ENCODE measurements at places on chromosomes 4 and X.

DNA sequence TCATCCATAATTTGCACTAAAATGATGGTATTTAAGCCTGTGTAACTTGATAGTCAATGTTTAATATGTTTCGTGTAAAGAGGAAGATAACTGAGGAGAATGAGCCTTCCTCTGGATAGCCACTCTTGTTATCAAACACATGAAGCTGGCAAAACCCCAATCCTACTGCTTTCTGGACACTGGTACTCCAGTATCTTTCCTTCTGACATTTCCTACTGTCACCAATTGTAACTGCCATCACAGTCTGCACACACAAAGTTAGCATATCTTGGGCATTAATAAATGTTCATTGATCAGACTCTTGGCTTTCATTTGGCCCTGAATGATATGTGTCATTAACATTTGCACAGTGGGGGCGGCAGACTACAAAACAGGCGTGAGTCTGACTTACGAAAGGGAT lies 419.1 kb downstream of the TMA16 start:
- DNase-seq = no peak

DNA sequence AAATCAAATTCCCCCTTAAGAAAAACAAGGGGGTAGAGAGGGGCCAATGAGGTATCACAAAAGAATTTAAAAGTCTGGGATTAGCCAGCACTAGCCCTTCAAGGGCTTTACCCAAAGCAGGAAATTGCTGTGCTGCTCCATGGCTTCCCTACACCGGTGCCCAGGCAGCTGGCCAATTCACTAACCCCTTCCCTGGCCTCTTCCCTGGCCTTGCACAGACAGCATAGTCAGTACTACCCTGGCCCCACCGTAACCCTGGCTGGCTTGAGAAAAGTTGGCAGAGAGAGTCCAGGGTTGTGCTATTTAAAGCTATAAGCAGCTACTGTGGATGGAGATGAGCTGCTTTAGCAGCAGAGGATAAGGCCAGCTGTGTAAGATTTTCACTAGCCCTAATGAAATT lies 43.1 kb downstream of the ADAMTS3 start:
- no peak for DNase-seq

GRCh38 chr4:13906727-13907126 lies 279.2 kb upstream of the BOD1L1 start:
- no peak for DNase-seq

DNA sequence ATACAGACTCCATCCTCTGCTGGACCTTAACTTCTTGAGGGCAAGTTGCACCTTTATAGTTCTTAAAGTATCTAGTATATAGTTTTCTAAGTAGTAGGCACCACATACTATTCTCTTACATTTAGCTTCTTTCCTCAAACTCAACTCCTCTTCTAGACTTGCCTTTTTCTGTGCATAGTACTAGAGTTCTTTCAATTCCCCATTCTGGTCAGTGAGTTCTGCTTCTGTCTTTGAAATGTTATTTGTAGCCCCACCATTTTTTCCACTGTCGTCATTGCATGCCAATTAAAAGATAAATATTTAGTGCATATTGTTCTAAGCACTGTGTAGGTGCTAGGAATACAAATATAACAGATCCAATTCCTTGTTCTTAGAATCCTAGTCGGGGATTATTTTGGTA lies 31.6 kb downstream of the CDKL5 start:
- no peak for DNase-seq

DNA sequence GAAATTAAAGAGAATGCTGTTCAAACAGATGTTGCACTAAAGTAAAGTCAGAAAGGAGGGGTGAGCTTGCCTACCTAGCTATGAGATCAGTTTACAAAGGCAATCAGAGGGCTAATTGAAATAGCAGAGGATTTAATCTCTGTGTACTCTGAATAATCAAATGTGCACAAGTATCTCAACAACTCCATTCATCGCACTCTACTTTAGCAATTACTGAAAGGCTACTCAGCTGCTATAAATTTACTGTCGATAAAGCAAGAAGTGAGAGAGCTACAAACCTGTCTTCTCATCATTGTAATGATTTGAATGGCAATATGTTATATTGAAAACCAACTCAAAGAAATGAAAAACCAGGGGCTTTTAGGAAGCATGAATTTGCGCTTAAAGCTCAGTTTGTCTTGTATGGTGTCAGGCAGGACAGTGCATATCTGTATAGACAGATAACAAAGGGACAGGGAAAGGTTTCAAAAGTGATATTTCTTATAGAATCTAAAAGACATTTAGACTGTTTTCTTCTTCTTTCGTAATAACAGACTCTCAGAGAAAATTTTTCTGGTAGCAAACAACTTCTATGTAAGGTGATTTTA lies 34.8 kb downstream of the GC start:
- DNase-seq = no peak

GRCh38 chrX:37578045-37578444 lies 6.6 kb downstream of the LANCL3 start:
- DNase-seq = no peak

DNA sequence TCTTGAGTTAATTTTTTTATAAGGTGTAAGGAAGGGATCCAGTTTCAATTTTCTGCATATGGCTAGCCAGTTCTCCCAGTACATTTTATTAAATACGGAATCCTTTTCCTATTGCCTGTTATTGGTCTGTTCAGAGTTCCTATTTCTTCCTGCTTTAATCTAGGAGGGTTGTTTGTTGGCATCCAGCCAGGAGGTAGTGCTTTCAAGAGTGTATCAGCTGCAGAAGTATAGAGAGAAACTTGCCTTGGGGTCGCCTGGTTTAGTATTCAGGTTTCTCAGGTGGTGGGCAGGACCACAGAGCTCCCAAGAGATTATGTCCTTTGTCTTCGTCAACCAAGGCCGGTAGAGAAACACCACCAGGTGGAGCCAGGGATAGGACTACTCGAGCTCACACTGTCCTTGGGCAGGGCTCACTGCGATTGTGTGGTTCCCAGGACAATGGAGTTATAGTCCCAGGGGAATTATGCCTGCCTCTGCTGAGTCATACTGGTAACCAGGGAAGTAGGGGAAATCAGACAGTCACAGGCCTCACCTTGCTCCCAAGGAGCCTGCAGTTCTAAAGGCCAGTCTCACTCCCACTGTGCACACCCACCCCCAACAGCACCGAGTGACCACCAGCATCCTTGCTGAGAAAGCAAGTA lies 168.1 kb downstream of the VSIG4 start:
- no peak for DNase-seq

- DNase-seq = peak; percentile 84
Measured at GRCh38 chrX:1659664-1660461, 45.0 kb downstream of the ASMT start.

DNA sequence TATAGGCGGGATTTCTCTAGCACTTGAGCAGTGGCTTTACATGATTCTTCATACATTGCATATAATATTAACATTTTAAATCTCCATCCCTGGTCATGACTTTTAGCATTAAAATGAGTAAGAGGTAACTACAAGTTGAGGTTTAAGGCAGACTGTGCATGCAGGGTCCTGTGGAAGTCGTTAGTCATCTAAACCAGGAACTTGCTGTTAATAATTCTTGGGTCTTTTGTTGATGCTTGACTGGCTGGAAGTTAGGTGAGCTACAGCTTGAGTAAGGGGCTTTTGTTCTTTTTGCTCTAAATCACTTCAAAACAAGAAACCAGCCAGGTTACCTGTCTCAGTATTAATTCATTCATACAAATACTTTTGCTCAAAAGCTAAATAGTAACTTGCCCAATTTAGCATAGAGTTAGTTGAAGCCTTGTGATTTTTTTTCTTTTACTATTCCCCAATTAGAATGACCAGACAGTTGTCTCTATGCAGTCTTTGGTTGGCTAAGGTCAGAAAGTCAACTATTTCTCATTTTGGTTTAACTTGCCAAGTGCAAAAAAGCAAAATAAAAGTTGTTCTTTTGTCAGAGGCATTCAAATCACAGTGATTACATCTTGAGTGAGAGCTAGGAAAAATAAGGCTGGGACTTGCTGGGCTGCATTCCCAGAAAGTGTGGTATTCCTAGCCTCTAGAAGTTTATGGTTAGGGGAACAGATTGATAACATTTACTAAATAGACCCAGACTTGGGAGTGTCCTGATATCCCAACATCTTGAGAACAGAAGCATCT lies 516.9 kb downstream of the PDHA2 start:
- DNase-seq = no peak

GRCh38 chr4:55491486-55491885 lies 55.2 kb downstream of the CLOCK start:
- no peak for DNase-seq
